Lung microvascular endothelial cell (primary cell): ENCODE measurements at places on chromosomes 1 and 21. TPM values are rescaled to one million over a fixed set of nuclear protein-coding genes. Genes with fewer than 3 reads are reported as not detected.

Gene SLFNL1
- total RNA-seq, result under 0.01 and 0.20 TPM in 2 replicates

Gene MYCL
- total RNA-seq, result 0.20 and 0.44 TPM in 2 replicates

Gene TAF12
- 17.9 and 22.6 TPM in 2 replicates for total RNA-seq

Gene ATF3
- 0.87 and 1.2 TPM in 2 replicates for total RNA-seq

Gene ACTA1
- not detected in 2 replicates for total RNA-seq

Gene NTPCR
- total RNA-seq, result 4.8 and 5.8 TPM in 2 replicates

Gene MSH4
- 0.22 and 0.40 TPM in 2 replicates for total RNA-seq

Gene TEDDM1
- total RNA-seq, result not detected in 2 replicates

Gene HSPA13
- total RNA-seq, result 29.6 and 38.3 TPM in 2 replicates

Gene BRDT
- total RNA-seq, result not detected in 2 replicates

Gene PINK1
- 50.8 and 93.7 TPM in 2 replicates for total RNA-seq

Gene TEKT2
- 0.20 and 0.22 TPM in 2 replicates for total RNA-seq

Gene FNDC5
- total RNA-seq, result 0.20 and 0.44 TPM in 2 replicates

Gene WLS
- total RNA-seq, result 20.2 and 47.9 TPM in 2 replicates

Gene ATP1A2
- total RNA-seq, result not detected in 2 replicates

Gene GNB1
- 72.4 and 93.5 TPM in 2 replicates for total RNA-seq

Gene SLC9C2
- not detected in 2 replicates for total RNA-seq

Gene GPR25
- not detected in 2 replicates for total RNA-seq

Gene GJA8
- not detected in 2 replicates for total RNA-seq

Gene RAB7B
- not detected in 2 replicates for total RNA-seq

Gene FMO2
- total RNA-seq, result 0.20 TPM in 1 of 2 replicates, not detected in the other

Gene C1orf198
- 15.5 and 16.1 TPM in 2 replicates for total RNA-seq

Gene LCE1E
- not detected in 2 replicates for total RNA-seq

Gene MYOG
- total RNA-seq, result not detected in 2 replicates

Gene MYOC
- not detected in 2 replicates for total RNA-seq

Gene RAP1GAP
- under 0.01 TPM in 2 replicates for total RNA-seq

Gene E2F2
- total RNA-seq, result 0.40 and 0.87 TPM in 2 replicates

Gene KIF14
- total RNA-seq, result 1.2 and 3.9 TPM in 2 replicates

Gene KRTCAP2
- total RNA-seq, result 169 and 232 TPM in 2 replicates

Gene PROK1
- not detected in 2 replicates for total RNA-seq

Gene ACKR1
- under 0.01 TPM in 1 of 2 replicates, not detected in the other for total RNA-seq

Gene SPRR4
- not detected in 2 replicates for total RNA-seq

Gene FAM131C
- 0.22 TPM in 1 of 2 replicates, not detected in the other for total RNA-seq

Gene PRDM2
- 5.7 and 10.3 TPM in 2 replicates for total RNA-seq

Gene OLFM3
- total RNA-seq, result not detected in 2 replicates

Gene BRINP3
- total RNA-seq, result not detected in 2 replicates

Gene ALDH9A1
- 79.8 and 85.0 TPM in 2 replicates for total RNA-seq

Gene HSF2BP
- total RNA-seq, result 0.20 and 0.44 TPM in 2 replicates

Gene PPIH
- total RNA-seq, result 12.3 and 22.4 TPM in 2 replicates

Gene SEC16B
- total RNA-seq, result 0.22 and 0.79 TPM in 2 replicates

Gene CHIT1
- total RNA-seq, result not detected in 2 replicates

Gene ERVH48-1
- not detected in 2 replicates for total RNA-seq

Gene PLA2G2F
- total RNA-seq, result not detected in 2 replicates
